ENCODE measurements at places on chromosomes 5 and 9. TPM values are rescaled to one million over a fixed set of nuclear protein-coding genes. Genes with fewer than 3 reads are reported as not detected.

PCDHB5 gene
- 2.8 TPM for total RNA-seq

RARS1 gene
- total RNA-seq, result 108 TPM

PTGDS gene
- total RNA-seq, result 2.3 TPM

HTR4 gene
- total RNA-seq, result not detected

GRCh38 chr5:95984287-95984938 is 22.8 kb upstream of the ELL2 start:
- no peaks in the 10 kb centered on the region for H3K4me1 ChIP-seq
- H3K27me3 ChIP-seq, result no peaks in the 10 kb centered on the region
- DNase-seq, result no peak
- H3K36me3 ChIP-seq, result no peaks in the 10 kb centered on the region

GRCh38 chr9:133572821-133573361 is 36.3 kb downstream of the FAM163B start:
- H3K4me3 ChIP-seq, result no peak overlapping the region
- H3K4me1 ChIP-seq, result peaks cover 3% of the 10 kb centered on the region
- DNase-seq, result no peak
- no peaks in the 10 kb centered on the region for H3K27me3 ChIP-seq
- H3K27ac ChIP-seq, result no peak overlapping the region

GRCh38 chr5:100777680-100778300 is 125.3 kb downstream of the ST8SIA4 start:
- peaks cover 2% of the 10 kb centered on the region for H3K4me1 ChIP-seq
- no peaks in the 10 kb centered on the region for H3K27me3 ChIP-seq
- no peak for DNase-seq
- H3K27ac ChIP-seq, result no peak overlapping the region
- no peaks in the 10 kb centered on the region for H3K36me3 ChIP-seq

DNA sequence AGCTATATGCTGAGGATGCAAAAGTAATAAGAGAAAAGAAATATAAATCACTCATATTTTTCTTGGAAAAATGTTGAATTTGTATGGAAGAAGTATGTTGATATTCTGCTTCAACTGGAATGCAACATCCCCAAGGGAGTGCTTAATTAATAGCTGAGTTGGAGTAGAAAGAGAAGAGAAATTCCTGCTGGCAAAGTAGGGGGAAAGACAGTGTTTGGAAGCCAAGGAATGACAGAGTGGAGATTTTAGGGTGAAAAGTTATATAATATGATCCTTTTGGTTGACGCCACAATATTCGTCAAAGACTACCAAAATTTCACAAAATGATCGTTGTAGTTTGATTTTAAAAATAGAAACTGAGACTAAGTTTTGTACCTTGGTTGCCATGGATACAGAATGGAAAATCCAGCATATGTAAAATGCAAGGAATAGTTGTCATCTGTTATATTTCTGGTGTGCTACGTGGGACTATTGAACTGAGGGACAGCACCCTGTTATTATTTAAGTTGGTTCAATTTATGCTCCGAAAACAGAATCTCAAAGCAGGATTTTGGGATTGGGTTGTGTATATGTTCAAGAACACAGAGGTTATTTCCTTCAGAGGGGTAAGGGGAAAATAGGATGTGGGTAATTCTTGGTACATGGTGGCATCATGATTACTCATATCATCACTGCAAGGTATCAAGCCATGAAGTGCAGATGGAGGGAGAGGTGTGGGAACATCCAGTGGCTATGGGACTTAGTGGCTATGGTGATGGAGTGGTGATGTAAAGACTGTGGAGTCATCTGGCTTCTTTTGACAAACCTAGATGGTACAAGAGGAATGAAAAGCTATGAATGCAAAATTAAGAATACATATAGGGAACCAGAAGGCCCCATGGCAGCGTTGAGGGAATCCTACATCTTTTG is 61.0 kb downstream of the SUB1 start:
- H3K27ac ChIP-seq, result no peak overlapping the region
- no peaks in the 10 kb centered on the region for H3K36me3 ChIP-seq
- no peak for DNase-seq
- no peaks in the 10 kb centered on the region for H3K27me3 ChIP-seq

DNA sequence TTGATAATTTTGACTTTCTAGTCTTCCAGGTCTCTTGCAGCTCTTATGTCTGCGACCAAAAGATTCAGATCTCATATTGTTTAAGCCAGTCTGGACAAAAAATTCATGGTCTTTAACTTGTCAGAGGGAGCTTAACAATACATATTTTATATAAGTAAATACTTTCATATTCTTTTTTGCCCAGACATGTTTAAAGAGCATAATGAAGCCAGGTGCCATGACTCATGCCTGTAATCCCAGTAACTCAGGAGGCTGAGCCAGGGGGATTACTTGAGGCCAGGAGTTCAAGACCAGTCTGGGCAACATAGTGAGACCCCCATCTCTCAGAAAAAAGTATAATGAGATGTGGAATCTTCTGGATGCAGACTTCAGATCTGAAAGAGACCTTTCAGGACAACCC is 69.8 kb downstream of the JMY start:
- H3K27ac ChIP-seq, result no peak overlapping the region
- no peak overlapping the region for H3K4me3 ChIP-seq
- no peak for DNase-seq

GRCh38 chr9:38138276-38138675 is 69.2 kb upstream of the SHB start:
- H3K36me3 ChIP-seq, result no peaks in the 10 kb centered on the region
- no peak for DNase-seq
- peaks cover 6% of the 10 kb centered on the region for H3K4me1 ChIP-seq
- H3K27me3 ChIP-seq, result no peaks in the 10 kb centered on the region
- no peak overlapping the region for H3K27ac ChIP-seq

DNA sequence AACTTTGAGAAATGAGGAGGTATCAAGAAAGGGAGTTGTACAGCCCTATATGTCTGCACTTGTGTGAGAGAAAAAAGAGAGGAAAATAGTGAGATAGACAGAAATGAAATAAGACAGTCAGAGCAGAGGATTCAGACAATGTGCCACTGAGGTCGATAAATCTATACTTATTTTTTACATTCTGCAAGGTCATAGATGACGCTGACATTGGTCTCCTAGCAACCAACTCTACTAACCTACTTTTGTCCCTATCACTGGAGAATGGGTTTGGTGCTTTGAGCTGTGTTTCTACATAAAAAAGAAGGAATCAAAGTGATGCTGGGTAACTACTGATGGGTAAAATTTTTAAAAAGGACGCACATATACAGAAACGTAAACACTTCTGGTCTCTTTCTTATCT is 573.3 kb upstream of the RORB start:
- H3K4me1 ChIP-seq, result no peaks in the 10 kb centered on the region
- H3K36me3 ChIP-seq, result no peaks in the 10 kb centered on the region
- no peaks in the 10 kb centered on the region for H3K27me3 ChIP-seq
- H3K27ac ChIP-seq, result no peak overlapping the region
- DNase-seq, result no peak

GRCh38 chr9:92299116-92299515 is 5.6 kb upstream of the IARS1 start:
- no peaks in the 10 kb centered on the region for H3K27me3 ChIP-seq
- H3K36me3 ChIP-seq, result peaks cover 42% of the 10 kb centered on the region

DNA sequence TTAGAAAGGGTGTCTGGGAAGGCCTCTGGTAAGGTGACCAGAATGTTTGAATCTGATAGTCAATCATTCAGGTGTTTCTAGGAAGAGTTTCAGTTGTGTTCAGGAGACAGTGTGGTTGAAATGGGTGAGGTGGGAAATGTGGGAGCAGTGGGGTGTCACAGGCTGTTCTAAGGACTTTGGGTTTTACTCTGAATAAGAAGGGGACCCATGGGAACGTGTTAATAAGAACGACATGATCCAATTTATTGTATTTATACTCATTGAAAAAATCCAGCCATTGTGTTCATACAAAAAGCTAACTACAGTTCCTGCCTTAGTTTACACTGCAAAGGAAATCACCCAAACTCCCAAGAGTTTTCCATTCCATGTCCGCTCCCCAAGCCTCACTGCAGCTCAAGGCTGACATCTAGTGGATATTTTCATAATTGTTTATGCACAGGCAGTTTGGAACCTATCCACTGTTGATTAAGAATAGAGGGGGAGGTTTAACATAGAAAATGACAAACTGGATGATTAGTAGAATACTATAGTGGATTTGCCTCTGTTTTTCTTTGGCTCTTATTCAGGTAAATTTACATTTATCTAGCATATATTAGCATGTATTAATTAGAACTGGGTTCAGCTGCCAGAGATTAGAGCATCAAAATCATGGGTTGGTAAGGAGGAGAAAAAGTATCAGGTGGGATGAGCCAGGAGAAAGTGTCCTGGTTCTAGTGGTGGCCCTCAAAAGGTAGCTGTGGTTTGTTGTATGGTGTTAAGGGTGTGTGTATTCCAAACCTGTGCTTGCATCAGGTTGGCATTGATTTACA is 17.7 kb downstream of the CAVIN4 start:
- 0 out of 2 replicates have a peak, but pooled peaks cover 3% of the 10 kb centered on the region for H3K4me1 ChIP-seq
- H3K36me3 ChIP-seq, result no peaks in the 10 kb centered on the region
- H3K27me3 ChIP-seq, result no peaks in the 10 kb centered on the region
- no peak for DNase-seq
- no peak overlapping the region for H3K4me3 ChIP-seq

DNA sequence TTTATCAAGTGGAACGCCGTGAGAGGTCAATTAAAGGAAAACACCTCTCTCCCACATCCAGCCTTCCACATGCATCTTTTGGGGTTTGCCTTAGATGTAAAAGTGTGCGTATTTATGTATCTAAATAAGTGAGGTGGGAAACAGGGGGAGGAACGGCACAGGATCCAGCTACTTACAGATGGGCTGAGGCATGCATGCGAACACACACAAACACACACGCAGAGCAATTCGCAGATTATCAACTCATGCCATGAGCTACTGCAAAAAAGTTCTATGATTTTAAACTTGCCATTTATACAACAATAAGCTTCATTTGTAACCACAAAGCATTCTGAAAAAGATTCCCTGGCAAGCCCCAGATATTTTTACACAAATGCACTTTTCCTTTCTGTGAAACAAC is 242.1 kb downstream of the BNC2 start:
- H3K27ac ChIP-seq, result no peak overlapping the region
- no peak for DNase-seq
- H3K27me3 ChIP-seq, result no peaks in the 10 kb centered on the region
- no peaks in the 10 kb centered on the region for H3K36me3 ChIP-seq

DNA sequence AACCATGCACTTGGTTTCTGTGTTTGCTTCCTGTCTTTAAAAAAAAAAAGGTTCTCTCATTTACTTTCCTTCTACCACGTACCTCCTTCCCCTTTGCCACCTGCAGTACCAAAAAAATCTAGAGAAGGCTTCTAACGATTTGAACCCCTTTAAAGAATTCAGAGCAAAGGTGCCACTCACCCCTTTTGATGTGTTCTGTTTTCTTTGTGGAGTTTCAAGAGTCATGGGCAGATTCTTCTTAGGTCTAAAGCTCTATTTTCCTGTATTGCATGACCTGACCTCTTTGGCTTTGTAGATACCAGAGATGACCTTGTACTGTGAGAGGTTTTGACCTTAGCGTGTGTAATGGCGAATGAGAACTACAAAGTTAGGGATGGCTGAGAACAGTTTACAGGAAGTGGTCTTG is 29.0 kb downstream of the TXNDC8 start:
- no peak overlapping the region for H3K4me3 ChIP-seq
- H3K27ac ChIP-seq, result no peak overlapping the region
- H3K27me3 ChIP-seq, result no peaks in the 10 kb centered on the region
- H3K4me1 ChIP-seq, result peaks cover 5% of the 10 kb centered on the region
- DNase-seq, result no peak
- no peaks in the 10 kb centered on the region for H3K36me3 ChIP-seq

GRCh38 chr5:122877518-122877917 is 32.1 kb downstream of the SNX24 start:
- no peak overlapping the region for H3K27ac ChIP-seq
- no peaks in the 10 kb centered on the region for H3K4me1 ChIP-seq
- no peaks in the 10 kb centered on the region for H3K36me3 ChIP-seq
- H3K4me3 ChIP-seq, result no peak overlapping the region

GRCh38 chr9:31601666-31602065 is 782.8 kb upstream of the ACO1 start:
- H3K27me3 ChIP-seq, result no peaks in the 10 kb centered on the region
- no peak overlapping the region for H3K4me3 ChIP-seq
- DNase-seq, result no peak
- H3K4me1 ChIP-seq, result no peaks in the 10 kb centered on the region
- no peaks in the 10 kb centered on the region for H3K36me3 ChIP-seq
- H3K27ac ChIP-seq, result no peak overlapping the region

DNA sequence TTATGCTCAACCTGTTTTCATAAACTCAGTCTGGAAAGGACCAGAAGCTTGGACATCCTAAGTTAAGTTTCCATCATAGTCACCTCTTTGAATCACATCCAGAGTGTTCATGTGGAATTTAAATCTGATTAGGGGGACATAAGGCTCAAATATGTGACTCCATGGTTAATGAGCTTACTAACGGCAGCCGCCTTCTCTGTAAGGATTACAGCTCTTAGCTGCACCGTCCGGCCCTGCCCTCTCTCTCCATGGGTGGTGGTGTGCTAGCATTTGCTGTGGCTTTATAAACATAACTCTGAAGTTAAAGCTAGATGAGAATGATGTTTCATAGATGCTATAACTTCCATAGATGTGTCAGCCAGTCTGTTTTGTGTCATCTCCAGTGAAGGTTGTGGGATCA is 156.5 kb downstream of the TRIO start:
- no peaks in the 10 kb centered on the region for H3K4me1 ChIP-seq
- H3K27me3 ChIP-seq, result no peaks in the 10 kb centered on the region
- no peak for DNase-seq
- peaks cover 7% of the 10 kb centered on the region for H3K36me3 ChIP-seq
- no peak overlapping the region for H3K27ac ChIP-seq

- H3K4me3 ChIP-seq, result no peak overlapping the region
- DNase-seq, result no peak
- no peaks in the 10 kb centered on the region for H3K27me3 ChIP-seq
- H3K27ac ChIP-seq, result no peak overlapping the region
Observed at GRCh38 chr9:18338042-18338441, 135.9 kb upstream of the ADAMTSL1 start.

GRCh38 chr5:15943487-15943886 is 236.1 kb downstream of the MARCHF11 start:
- no peaks in the 10 kb centered on the region for H3K36me3 ChIP-seq
- DNase-seq, result no peak
- no peak overlapping the region for H3K27ac ChIP-seq
- no peaks in the 10 kb centered on the region for H3K27me3 ChIP-seq
- H3K4me1 ChIP-seq, result no peaks in the 10 kb centered on the region

DNA sequence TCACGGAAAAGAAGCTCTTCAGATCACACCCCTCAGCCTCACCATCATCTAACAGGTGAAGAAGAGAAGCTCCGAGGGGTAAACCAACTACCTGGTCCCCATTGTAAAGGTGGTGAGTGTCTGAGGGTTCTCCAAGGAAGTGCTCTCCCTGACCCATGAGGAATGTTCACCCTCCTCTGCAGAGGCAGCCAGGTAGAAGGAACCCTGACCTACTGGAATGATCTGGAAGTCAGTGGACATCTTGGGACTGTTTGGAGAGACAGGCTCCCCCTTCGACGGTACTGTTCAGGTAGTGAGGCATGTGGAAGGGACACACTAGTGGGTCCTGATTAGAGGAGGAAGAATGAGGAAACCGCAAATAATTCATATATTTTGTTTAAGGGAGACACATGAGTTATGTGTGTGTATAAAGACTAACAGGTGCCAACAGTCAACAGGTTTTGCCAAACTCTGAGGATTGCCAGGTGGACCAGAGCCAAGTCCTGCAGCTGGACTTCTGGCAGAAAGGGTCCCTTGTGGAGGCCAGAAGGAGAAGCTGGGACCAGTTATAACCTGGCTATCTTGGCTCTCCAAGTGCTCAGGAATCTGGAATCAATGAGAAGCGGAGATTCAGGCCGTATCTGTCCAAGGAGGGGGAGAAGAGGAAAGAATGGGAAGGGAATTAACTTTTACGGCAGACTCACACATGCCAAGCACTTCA is 3.0 kb upstream of the ZBTB34 start:
- H3K36me3 ChIP-seq, result no peaks in the 10 kb centered on the region
- H3K4me3 ChIP-seq, result no peak overlapping the region
- no peaks in the 10 kb centered on the region for H3K27me3 ChIP-seq
- no peak overlapping the region for H3K27ac ChIP-seq
- H3K4me1 ChIP-seq, result peaks cover 7% of the 10 kb centered on the region
- DNase-seq, result no peak

All from H1 (cell line).